ENCODE measurements at places on chromosomes 1 and 21.

DNA sequence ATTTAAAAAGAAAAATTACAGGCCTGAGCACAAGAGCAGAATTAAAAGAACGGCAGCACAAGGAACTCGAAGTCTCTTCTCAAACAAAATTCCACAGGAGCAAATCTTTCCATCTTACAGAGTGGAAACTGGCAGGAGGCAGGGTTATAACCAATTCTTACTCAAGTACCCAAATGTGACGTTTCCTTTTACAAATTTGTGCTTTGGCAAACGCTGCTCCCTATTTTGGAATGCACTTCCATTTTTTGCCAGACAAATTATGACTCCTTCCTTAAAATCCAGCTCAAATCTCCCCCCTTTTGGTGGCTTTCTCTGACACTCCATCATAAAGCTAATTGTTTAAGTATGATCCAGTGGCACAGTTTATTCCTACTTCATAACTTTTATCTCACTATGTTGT, 7.8 kb downstream of the ERI3 start:
- DNase-seq, result no peak

DNA sequence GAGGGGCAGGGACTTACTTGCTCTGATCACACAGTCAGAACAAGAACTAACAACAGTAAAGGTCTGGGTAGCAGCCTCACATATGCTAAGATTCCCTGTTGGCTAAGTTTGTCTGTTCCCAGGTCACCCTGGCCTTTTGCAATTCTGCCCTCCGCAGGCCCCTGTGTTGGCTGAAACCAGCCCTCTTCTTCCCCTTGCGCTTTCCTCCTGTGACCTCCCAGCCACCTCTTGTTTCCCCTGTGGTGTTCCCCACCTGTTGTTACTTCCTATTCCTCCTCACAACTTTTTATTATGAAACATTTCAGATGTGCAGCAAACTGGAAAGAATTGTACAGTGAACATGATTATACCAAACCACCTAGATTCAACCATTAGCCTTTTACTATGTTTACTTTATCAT, 23.4 kb downstream of the MAPKAPK2 start:
- DNase-seq, result no peak

- no peak for DNase-seq
These were observed 483.5 kb downstream of the ADGRL2 start for GRCh38 chr1:82284213-82284612.

GRCh38 chr1:82181846-82182245, 381.1 kb downstream of the ADGRL2 start:
- DNase-seq, result no peak
